ENCODE measurements at places on chromosomes 11 and 22. TPM values are rescaled to one million over a fixed set of nuclear protein-coding genes. Genes with fewer than 3 reads are reported as not detected.

Gene CNIH2
- 3.9 TPM for total RNA-seq

Gene RFPL1
- total RNA-seq = not detected

Gene SHANK3
- total RNA-seq = not detected

Gene SCN4B
- 0.09 TPM for total RNA-seq

Gene AASDHPPT
- total RNA-seq = 37.0 TPM

Gene PISD
- total RNA-seq = 44.1 TPM

Gene PLAAT5
- 0.11 TPM for total RNA-seq

DNA sequence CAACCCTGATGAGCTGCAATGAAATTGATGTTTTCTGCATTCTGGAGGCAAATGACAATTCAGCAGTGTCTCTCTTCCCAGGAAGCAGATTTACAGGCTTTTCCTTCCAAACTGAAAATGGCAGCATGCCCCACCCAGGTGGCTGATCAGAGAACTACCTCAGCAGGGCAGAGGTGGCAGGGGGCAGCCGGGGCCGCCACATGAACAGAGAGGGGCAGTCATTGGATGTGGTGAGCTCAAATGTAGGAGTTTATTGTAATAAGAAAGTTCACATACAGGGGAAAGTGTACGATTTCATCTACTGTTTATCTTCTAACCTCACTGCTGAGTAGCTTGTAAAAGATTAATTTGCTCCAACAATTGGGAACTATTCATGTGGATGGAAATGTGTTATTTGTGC, 15.7 kb upstream of the PARVA start:
- ATAC-seq = no peak

DNA sequence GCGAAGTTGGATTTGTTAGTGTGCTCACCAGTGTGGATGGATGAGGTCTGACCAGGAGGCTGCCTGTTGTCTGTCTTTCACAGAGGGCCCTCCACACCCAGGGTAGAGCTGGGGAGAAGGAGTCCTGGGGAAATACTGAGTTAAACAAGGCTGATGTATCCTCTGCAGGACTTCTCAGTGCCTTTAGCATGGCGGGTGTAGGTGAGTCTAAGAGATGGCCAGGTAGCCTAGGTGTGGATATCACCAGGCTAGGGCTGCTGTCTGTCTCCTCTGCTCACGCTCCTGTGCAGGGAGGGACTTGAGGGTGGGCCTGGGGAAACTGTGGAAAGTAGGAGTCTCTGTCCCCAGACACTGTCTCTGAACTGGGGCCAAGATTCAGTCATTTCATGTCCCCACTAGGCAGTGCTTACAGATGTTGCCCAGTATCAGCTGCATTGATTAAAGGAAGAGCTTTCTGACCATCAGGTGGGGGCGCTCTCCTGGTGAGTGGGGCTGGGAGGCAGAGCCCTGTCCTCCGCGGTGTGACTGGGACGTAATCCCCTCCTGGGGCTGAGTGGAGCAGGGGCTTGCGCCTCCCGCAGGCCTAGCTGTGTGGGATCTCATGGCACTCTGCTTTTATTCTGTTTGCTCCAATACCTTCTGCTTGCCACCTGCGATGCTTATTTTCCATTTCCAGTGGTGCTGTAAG, 35.5 kb upstream of the CCDC188 start:
- ATAC-seq = no peak

- ATAC-seq = no peak
Measured at GRCh38 chr11:72222106-72222891, 2.3 kb upstream of the INPPL1 start.

DNA sequence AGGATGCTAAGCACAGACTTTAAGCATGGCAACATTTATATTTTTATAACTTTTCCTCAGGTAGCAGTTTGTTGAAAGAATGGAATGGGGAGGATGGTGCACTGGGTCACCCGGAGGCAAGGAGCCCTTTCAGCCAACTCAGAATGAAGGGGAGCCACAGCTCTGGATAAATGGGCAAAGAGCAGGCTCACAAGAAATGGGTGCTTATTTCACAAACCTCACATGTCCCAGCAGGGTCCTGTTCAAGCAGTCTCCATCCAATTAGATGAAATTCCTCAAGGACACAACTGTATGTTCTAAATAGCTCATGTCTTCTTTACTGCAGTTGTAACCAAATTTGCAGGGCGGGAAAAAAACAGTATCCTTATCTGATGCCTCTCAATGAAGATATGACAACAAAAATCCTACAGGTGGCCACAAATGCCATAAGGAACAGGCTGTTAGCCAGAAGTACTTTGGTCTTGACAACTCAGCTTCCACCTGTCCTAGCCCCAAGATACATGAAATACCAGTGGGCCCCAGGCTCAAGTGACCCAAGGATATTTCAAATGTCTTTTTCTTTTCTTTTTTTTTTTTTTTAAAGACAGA, 48.2 kb downstream of the MAPK1 start:
- ATAC-seq = no peak

- ATAC-seq = no peak
Measured at GRCh38 chr22:29916007-29916544, 33.1 kb downstream of the MTMR3 start.

DNA sequence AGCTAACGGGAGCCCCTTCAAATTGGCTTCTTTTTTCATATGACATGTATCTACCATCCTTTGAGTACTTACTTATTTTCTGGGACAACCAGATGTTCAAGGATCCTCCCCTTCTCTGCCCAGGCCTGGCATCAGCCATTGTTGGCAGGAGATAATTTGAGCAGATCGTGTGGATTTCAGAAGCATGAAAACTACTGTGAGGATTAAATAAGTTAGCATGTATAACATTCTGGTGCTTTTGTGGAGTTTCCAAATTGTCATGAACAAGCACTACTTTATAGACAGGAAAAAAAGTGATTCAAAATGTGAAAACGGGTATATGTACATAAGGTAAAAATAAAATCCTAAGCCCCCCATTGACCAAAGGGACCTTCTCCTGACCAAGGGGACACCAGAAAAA, 2.1 kb upstream of the NADSYN1 start:
- ATAC-seq = no peak

GRCh38 chr11:12258451-12258850, 118.9 kb upstream of the PARVA start:
- ATAC-seq = no peak

- peak; percentile 46 for ATAC-seq
Measured at GRCh38 chr11:57456960-57457642, 3.2 kb upstream of the RTN4RL2 start.

- ATAC-seq = no peak
Measured at GRCh38 chr11:34637303-34637702, 16.4 kb downstream of the EHF start.

DNA sequence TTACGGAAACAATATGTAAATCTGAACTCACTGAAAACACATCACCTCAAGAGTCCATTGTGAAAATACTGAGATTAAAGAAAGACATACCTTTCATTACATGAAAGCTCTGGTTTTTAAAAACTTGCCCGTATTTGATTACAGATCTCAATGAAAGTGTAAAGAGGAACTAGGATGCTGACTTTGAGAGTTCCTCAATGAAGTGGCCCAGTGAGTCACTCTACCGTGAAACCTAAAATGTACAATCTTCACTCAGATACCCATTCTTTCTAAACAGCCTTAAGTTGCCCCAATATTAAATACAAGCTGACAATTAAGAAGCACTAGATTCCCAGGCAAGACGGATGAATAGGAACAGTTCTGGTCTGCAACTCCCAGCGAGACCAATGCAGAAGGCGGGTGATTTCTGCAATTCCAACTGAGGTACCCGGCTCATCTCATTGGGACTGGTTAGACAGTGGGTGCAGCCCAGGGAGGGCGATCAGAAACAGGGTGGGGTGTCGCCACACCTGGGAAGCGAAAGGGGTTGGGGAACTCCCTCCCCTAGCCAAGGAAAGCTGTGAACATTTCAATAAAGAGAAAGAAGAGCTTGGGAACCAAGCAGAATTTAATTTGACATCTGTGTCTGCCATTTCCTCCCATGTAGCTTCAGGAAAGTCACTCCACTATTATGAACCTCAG, 33.8 kb upstream of the OR9G4 start:
- no peak for ATAC-seq

DNA sequence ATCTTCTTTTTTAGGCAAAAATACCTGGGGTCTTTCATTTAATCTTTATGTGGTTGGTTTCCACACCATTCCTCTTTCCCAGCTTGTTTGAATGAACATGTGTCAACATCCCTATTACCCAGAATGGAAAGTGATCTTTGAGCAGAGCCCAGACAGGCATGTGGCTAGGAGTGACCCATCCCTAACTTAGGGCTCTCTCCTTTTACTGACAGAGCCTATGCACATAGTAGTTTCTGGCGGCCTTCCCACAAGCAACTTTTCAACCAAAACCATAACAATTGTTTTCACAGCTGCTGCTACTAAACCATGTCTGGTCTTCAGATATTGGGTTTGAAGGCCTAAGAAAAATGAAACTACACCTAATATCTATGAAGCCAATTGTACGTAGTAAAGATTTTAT, 107.5 kb downstream of the TENM4 start:
- no peak for ATAC-seq

- ATAC-seq = no peak
Measured at GRCh38 chr11:13135385-13136271, 126.5 kb downstream of the RASSF10 start.
